NCI-H345 (cell line): ENCODE measurements at places on chromosomes 2 and 18.

- no peak for DNase-seq
These were observed 26.2 kb downstream of the EPC2 start for GRCh38 chr2:148670773-148671172.

DNA sequence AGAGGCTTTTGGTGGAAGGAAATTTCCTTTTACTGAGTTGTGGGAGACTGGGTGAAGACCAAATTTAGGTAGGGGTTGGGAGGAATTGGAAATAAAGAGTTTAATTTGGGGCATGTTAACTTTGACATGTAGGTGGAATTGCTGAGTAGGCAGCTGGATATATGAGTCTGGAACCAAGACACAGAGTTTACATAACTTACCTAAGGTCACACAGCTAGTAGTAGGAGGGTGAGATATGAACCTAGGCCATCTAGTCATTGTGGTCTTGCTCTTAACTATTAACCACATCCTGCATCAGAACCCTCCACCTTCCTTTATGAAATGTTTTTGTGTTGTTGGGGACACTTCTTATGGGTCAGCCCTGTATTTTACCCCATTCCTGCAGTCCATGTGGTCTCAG lies 113.1 kb downstream of the ICOS start:
- DNase-seq: no peak

GRCh38 chr2:47303341-47304148 lies 99.4 kb upstream of the MSH2 start:
- no peak for DNase-seq

DNA sequence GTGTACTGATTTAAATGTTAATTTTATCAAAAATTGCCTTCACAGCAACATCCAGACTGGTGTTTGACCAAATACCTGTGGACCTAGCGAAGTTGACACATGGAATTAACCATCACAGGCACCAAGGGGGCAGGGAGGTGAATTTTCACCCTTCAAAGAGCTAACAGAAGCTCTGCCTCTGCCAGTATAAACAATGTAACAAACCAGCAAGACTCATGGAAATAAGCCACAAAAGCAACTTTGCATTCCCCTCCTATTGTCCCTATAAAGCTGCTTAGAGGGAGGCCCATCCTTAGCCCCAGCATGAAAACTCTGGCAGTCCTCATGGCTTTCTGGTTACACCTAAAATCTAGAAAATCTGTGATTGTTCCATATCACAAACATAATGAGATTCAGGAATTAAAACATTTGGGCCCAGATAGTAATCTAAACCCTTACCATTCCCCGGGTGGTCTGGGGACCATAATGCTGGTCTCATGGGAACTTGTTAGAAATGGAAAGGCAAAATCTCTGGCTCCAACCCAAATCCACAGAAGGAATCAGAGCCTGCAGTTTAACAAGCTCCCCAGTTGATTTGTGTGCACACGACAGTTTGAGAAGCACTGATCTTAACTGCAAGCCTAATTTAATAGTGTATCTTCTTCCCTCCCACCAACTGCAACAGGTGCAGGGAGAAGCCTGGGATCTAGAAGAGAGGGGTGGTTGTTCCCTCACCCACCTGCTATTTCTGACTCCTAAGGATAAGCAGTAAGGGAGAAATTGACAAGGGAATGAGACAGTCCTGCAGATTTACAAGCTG lies 23.1 kb downstream of the SERPINB11 start:
- no peak for DNase-seq

DNA sequence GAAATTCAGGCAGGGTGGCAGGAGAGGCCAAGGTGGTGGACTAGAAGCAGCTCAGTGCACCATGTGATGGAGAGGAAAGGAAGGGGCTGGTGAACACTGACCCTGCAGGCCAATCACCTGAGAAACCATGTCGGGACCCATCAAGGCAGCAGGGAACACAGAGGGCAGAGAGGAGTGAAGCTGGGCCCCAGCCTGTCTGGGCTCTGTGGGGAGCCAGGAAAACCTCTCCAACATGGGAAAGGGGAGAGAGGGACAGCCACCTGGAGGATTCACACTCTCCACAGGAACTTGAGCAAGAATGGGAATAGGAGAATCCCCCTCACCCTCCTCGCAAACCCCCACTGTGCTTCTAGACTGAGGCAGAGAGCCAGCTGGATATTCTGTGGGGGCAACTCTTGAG lies 85.5 kb upstream of the CYP26B1 start:
- DNase-seq: no peak
